ENCODE measurements at places on chromosomes 3 and 15. TPM values are rescaled to one million over a fixed set of nuclear protein-coding genes. Genes with fewer than 3 reads are reported as not detected.

- no peak for DNase-seq
These were observed 123.5 kb upstream of the TBL1XR1 start for GRCh38 chr3:177320765-177321247.

The SLC22A14 gene
- 0.48 TPM for total RNA-seq

- no peak for DNase-seq
These were observed 43.7 kb upstream of the NDUFB4 start for GRCh38 chr3:120552184-120553172.

GRCh38 chr3:100879195-100879810 is 113.9 kb downstream of the ABI3BP start:
- no peak for DNase-seq

The IQGAP1 gene
- 82.8 TPM for total RNA-seq

The FOXB1 gene
- not detected for total RNA-seq

The UCN2 gene
- total RNA-seq: not detected

- no peak for DNase-seq
These were observed 615.7 kb downstream of the TBL1XR1 start for GRCh38 chr3:176581589-176581988.

DNA sequence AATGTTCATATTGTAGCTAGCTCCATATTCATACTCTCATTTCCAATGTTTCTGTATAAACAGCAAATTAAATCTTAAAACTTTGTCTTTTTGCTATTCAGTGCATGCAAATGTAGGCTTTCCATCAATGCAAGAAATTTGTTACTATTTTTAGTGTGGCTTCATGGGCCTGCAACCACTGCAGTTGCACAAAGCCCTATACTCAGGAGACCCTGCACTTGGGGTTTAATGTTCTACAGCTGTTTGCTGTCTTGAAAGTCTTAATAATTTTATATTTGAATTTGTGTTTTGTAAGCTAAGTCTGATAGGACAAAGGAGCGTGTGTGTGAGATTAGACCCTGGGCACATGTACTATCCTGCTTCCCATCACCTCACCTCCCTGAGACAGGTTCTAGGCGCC is 9.6 kb downstream of the PYDC2 start:
- no peak for DNase-seq

GRCh38 chr3:141680620-141681389 is 57.3 kb upstream of the RNF7 start:
- DNase-seq: no peak

DNA sequence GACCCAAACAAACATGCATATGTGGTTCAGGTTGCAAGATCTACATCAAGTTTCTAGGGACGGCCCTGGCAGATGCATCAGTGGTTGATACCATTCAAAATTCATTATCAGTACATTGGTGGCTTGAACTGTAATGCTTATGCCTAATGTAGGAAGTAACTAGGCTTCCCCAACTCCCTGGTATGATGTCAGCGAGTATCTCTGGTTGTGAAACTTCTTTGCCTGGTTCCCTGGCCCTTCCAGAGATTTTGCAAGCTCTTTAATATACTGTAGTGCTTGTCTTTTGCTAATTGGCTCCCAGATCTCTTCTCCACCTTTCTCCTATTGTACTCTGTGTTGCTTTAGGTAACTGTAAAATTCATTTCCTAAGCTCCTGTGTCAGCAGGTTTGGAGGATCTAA is 114.8 kb upstream of the RARB start:
- no peak for DNase-seq

DNA sequence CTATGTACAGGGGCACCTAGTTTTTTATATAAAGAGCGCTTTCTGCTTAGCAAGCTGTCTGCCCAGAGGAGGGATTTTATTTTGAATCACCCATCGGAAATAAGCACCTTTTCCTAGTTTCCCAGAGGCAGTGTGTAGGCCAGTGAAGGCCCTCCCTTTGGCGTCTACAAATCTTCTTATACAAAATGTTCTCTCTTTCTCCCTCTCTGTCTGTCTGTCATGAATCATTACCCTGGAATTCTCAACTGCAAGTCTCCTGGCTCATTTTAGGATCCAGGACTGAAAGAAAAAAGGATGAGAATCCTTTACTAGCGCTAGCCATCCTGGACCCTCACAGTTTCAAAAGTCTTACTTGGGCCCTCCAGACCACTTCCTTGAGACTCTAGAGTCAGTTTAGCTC is 728.1 kb downstream of the OTOL1 start:
- no peak for DNase-seq

- no peak for DNase-seq
These were observed 12.3 kb downstream of the SPTBN5 start for GRCh38 chr15:41881550-41881919.

The CCDC12 gene
- total RNA-seq: 72.9 TPM

The UBR1 gene
- total RNA-seq: 30.0 TPM

DNA sequence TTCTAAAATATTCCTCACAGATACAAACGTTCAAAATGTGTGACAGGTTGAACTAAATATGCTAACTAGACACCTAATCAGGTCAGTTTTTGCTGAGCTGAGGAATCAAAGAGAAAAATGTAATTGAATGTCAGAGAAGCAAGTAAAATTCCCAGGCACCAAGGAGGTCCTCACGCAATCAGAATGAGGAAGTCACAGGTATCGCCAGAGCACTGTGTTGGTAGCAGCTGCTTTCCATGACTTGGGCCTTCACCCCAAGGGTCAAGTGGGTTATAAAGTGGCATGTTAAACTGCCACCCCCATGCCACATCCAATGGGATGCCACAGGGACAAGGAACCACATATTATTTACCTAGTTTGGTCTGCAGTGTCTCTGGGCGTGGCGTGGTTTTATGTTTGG is 125.0 kb downstream of the TFG start:
- no peak for DNase-seq

GRCh38 chr3:58178528-58179234 is 32.1 kb downstream of the DNASE1L3 start:
- DNase-seq: peak; percentile 31

DNA sequence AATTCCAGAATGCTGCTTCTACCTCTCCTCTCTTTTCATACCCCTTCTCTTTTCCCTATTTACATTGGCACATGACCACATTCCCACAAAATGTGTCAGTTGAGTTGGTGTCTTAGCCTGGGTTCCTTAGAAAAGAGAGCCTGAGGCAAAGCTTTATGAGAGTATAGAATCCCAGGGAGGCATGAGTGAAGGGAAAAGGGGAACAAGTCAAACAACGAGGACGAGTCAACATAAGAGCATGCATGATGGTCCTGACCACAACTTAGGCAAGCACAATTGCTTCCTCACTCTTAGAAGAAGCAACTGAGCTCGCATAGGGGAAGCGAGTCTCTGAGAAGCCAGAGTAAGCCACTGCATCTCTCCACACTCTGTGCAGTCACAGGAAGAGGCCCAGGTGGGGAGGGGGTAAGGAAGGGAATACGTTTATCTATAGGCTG is 15.4 kb upstream of the ZNF774 start:
- DNase-seq: no peak

- no peak for DNase-seq
These were observed 888 bp downstream of the TMOD3 start for GRCh38 chr15:51830276-51830806.

DNA sequence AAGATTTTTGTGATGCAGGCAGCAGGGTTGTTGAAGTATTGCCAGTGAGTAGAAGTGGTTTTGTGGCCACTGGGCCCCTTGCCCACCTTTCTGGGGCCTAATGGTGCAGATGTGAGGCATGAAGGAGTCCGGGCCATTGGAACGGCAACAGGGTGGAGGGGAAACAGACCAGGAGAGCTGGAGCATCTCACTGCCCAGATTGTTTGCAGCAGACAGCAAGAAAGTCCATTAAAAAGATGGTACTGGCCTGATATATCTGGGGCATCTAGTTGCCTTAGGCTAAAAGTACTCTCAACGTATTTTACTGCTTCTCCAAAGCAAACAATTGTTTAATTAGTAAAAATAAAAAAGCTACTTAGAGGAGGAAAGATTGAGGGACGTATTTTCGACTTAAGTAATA is 298.4 kb downstream of the SATB1 start:
- no peak for DNase-seq

DNA sequence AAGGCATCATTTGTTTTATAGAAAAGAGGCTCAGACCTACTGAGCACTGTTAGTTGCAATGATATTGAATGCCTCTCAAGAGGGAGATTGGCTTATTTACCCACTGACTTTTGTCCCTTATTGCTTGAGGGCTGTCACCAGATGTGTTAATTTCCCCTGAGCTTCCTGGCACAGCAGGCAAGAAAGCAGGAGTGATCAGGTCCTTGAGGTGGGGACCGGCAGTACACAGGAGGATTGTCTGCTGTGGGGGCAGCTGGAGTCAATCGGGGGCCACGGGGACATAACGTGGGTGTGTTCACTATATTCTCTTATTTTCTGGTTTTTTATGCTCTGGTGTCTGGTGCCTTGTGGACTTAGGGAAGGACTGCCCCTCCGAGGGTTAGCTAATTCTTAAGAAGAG is 44.6 kb downstream of the GASK1A start:
- DNase-seq: no peak

GRCh38 chr15:58474741-58475323 is 43.0 kb downstream of the LIPC start:
- no peak for DNase-seq

- no peak for DNase-seq
These were observed 75.1 kb upstream of the SLC6A11 start for GRCh38 chr3:10740954-10741353.

DNA sequence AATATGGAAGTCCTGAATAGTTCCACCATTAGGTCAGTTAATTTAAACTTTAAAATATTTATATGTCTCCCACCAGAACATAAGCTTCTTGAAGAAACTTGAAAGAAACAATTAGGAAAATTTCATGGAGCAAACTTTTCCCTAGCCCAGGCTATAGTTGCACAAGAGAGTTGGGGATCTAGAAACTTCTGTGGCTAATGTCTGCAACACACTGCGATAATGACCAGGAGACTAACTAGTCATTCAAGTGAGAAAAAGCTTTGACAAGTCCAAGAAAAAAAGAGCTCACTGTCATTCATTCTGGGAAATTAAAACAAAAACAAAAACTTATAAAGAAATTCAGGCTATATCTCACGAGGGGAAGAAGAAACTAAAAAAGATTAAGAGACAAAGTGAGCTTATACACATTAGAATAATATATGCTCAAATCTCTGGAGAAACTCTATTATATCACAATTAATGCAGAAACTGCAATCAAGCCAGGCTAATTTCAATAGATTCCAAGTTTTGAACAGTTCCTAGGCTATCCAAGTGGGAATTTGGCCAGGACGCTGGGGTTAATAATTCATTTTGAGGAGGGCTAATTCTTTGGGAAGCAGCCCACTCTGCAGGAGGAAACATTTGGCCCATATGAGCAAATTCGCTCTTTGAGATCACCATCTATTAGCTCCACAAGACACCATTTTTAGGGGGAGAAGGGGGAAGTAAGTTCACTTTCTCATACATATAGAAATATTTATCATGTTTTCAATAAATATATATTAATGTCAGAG is 134.6 kb downstream of the MEIS2 start:
- DNase-seq: no peak

GRCh38 chr15:85600001-85600400 is 194.7 kb downstream of the KLHL25 start:
- no peak for DNase-seq

DNA sequence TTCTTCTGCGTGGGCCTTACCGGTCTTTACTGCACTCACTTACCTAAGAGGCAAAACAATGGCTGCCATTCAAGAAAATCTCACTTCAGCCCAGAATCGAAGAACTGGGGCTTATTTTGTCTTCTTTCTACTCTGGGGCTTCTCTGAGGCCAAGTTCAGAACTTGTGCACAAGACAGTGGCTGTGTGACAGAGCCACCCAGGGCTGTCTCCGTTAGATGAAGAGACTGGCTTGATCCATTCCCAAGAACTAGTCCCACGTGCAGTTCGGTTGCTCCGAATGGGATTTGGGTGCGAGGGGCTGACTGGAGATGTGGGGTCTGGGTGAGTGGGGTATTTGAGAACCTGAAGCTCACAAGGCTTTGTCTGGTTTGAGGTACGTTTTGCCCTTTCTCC is 795 bp upstream of the TCF12 start:
- DNase-seq: no peak

DNA sequence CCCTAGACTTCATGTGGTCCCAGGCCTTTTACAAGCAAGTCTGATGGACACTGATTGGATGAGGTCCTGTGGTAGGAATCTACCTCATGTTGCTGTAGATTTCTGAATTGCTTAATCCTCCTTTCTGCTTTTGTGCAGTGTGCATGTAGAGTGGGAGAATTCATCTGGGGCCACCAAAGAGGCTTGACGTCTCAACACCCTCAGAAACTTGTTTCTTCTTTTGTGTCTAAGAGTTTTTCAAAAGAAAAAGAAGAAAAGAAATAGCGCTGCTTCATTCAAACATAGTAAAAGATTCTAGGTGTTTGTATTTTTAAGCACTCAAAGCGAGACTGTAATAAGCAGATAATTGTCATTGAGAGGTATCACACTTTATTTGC is 46.2 kb downstream of the NR1D2 start:
- no peak for DNase-seq

DNA sequence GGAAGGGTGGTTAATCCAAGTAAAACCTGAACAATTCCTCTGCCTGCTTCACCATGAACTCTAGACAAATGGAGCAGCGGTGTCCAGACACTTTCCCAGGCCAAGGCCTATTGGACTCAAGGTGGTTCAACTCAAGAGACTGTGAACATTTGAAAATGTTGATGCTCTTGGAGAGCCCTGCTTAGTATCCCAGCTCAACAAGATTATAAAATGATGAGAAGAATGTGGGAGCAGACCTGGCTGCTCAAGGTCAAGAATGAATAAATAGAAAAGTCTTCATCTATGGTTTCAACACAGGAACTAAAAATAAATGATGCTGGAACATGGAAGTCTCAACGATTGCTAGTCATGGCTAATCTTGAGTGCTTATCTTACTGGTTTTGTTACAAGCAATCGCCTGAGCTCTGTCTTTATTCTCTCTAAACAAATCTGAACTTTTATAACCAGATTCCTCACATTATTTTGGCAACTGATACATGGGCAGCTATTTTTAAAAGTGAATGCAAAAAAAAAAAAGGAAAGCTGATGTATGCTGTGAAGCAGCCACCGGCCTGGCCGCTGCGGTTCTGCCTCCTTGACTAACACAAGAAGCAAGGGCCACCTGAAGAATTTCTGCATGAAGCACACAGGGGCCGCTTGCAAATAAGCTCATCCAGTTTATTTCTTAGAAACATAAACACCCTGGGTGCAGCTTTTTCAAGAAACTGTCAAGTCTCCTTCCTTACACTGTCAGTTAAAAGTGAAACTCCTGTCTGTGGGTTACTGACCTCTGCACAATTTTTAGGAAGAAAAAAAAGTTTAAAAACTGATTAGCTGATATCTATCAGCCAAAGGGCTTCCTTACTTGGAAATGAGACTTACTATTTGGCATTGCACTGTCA is 120.1 kb upstream of the ARHGEF3 start:
- DNase-seq: no peak

The GABRB3 gene
- total RNA-seq: 0.48 TPM

- DNase-seq: no peak
These were observed 34.5 kb downstream of the TBL1XR1 start for GRCh38 chr3:177162742-177163141.

DNA sequence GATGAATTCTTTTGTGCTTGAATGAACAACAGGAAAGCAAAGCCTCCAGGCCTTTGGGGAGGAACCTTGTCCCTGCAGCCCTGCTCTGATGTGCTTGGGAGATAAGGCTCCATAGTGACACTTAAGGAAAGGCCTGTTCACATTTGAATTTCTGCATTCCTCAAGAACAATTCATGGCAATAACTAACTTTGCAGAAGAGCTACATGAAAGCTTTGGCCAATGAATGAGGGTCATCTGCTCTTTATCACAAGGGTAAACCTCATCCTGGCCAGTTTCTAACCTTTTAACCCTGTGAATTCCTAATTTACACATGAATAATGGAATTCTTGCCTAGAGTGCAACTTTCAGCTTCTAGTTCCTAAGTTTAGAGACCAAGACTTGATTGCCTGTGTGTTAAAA is 5.6 kb downstream of the PRTG start:
- no peak for DNase-seq

Data from transverse colon (tissue), 4 donors.